ENCODE measurements at places on chromosomes 1 and 21.

GRCh38 chr1:113018911-113019310 is 54.1 kb upstream of the LRIG2 start:
- DNase-seq: no peak

DNA sequence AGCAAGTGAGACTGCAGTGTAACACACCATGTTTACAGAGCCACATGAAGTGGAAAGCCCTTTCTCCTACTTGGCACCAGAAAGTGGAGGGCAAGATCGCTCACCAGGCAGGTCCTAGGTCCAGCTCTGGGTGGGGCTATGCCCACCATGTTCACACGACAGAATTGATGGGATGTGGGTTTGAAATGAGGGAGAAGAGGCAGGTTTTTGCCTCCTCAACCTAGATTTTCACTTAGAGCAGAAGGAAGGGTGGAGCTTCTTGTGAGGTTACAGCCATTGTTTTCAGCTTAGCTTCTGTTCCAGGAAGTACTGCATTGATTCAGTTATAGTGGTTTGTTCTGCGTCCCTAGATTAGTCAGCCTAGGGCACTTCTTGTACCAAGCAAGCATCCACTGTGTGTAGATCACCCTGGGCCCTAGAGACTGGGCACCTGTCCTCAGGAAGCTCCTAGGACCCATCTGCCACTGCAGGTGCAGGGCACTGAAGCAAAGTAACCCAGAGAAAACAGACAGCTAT is 2.3 kb downstream of the CD53 start:
- no peak for DNase-seq

GRCh38 chr1:162333991-162334390 is 42.7 kb downstream of the SPATA46 start:
- no peak for DNase-seq

DNA sequence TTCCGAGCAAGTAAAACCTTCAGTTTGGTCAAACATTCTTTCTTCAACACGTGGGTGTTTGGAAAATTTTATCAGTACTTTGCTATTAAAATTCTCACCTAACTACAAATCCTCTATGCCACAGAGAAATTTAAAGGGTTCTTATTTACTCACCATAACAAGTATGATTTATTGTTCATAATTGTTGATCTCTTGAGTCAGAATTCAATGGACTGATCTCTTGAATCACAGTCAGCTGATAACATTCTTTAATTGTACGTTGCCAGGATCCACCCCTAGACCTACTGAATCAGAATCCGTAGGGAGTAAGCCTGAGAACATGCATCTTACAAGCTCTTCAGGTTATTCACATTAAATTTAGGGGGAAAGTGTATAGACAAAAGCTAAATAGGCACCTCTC is 51.2 kb downstream of the DIPK1A start:
- no peak for DNase-seq

DNA sequence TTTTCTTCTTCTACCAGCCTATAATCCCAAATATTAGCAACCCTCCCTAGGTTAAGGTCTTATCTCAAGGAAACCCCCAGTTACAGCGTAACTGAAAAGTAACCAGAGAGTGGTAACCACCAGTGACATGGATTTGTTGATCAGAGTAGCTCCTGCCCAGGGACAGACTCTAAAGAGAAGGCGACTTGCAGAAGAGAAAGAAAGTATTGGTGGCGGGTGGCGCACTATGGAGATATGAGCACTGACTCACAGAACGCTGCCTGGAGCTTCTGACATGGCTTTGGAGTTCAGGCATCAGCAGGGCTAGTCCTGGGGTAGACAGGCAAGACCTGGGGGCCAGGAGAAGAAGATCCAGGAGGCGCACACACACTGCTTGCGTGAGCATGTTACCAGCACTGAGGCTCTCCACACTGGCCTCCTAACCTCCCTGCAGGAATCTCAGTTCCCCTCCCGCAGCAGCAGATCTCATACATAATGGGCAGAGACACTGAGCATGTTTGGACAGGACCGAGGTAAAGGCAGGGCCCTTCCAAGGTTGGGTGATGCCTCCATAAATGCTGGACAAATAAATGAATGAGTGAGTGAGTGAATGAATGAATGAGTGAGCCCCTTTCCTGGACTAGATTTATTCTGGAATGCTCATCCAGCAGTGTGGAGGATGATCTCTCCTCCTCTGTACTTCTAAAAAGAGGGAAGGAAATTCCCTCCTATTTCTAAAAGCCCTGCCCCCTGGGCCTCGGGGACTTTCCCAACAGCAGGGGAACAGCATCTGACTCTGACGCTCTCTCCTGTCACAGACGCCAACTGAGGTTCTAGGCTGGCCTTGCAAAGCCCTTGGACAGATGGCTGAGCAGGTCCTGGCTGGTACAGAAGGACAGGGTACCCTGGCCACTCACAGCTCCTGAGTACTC is 175.5 kb downstream of the CLIC6 start:
- no peak for DNase-seq

GRCh38 chr1:72516826-72517225 is 234.5 kb upstream of the NEGR1 start:
- no peak for DNase-seq

GRCh38 chr21:14989359-14989758 is 75.4 kb downstream of the NRIP1 start:
- DNase-seq: no peak

GRCh38 chr1:76705560-76705959 is 161.7 kb upstream of the ST6GALNAC5 start:
- DNase-seq: no peak

- DNase-seq: no peak
Observed at GRCh38 chr1:15056515-15057285, 96.8 kb upstream of the TMEM51 start.

GRCh38 chr1:23524163-23524562 is 6.9 kb downstream of the E2F2 start:
- DNase-seq: no peak

DNA sequence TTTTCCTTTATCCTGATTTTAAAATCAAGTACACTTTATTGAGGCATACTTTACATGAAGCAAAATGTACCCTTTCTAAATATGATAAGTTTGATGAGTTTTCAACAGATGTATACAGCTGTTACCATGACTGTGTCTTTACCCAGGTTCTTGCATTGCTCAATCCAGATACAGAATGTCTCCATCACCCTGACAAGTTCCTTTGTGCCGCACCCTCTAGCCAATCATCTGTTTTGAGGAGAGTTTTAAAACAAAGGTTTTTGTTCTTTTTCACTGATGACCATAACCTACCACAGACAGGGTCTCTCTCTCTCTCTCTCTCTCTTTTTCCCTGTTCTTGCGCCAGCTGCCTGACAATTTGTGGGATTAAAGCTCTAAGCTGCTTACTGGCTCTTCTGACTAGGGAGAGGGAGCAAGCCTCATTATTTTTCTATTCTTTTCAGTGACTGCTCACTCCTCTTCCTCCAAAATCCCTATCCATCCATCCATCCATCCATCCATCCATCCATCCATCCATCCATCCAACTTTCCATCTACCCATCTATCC is 1.2 kb upstream of the KCNE1 start:
- DNase-seq: no peak

DNA sequence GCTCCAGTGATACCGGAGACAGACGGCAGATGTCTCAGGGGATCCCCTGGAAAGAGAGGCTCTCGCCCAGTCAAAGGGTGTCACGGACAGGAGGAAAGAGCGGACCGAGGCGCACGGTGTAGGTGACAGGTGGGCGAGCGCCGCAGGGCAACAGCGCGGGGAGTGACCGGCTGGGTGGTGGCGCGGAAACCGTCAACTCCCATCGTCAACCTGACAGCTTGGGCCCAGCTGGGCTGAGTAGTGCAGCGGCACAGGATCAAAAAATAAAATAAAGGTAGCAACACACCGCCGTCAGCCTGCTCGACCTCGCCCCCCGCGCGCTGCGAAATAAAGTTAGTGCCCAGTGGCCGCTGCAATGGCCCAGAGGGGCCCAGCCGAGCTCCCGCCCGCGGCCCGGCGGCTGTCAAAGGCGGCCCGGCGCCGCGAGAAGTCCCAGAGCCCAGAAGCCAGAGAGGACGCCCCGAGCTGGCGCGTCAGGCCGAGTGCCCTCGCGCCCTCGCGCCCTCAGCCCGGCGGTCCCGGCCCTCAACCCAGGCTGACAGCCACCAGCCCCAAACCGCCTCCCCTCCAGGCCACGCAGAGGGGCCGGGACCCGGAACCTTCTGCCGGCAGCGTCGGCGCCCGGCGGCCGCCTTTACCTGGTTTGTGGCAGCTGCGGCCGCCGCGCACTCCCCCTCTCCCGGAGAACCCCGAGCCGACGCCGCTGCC is at the start of gene LYST:
LYST (minus strand) TSS at position 702 of the 708 bp plus-strand sequence. CDS start 36,489 bp downstream, outside the sequence.
- DNase-seq: no peak

DNA sequence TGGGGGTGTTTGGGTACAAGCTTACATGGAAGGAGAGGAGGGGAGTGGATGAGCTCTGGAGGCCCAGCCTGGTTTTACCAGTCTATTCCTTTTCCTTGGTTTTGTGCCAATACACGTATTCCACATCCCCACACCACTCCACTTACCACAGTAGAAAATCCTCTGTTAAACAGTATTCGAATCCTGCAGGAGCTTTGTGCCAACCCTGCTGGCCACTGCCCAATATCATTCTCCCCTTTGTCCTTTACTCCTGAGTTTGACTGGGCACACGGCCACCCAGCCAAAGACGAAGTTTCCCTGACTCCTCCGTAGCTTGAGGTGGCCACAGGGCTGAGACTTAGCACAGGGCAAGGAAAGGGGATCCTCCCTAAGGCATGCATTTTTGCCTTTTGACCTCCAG is 61.6 kb downstream of the TMCO4 start:
- no peak for DNase-seq

GRCh38 chr1:190739926-190740325 is 262.3 kb upstream of the BRINP3 start:
- no peak for DNase-seq

DNA sequence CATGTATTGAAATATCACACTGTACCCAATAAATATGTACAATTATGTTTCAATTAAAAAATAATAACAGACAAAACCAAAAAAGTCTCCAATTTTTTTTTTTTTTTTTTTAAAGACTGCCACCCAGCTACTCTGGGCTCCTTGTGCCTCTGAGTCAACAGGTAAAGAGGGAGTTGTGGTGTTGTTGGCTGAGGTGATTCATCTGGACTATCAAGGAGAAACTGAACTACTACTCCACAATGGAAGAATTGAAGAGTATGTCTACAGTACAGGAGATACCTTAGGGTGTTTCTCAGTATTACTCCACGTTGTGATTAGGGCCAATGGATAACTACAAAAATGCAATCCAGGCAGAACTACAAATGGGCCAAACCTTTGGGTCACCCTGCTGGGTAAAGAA is 67.9 kb downstream of the SCMH1 start:
- no peak for DNase-seq

GRCh38 chr1:238772322-238772721 is 614.0 kb upstream of the CHRM3 start:
- no peak for DNase-seq
